MV-4-11 (cell line): ENCODE measurements at places on chromosomes 1 and 21.
A peak's percentile ranks its signal among the peaks of the same experiment; 100 is the strongest.

- no peak for DNase-seq
These were observed 2.1 kb downstream of the IFI6 start for GRCh38 chr1:27669876-27670275.

DNA sequence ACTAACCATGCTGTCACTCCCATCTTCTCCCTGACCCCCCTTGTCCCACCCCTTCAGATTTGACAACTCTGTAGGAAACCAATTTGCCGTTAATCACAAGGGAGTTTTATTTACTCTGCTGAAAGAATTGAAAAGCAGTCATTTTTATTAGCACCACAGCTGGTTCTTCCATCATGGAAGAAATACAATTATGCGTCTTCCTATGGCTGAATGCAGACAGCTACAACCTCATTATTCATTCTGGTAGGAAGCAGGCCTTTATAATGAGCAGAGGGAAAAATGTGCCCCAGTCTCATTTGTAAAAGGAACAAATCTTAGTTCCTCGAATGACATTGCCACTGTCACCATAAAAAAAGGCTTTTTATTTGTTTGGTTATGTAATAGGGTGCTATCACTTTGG is 35.2 kb downstream of the JUN start:
- peak; percentile 7 for DNase-seq

- no peak for DNase-seq
These were observed 182.9 kb downstream of the PRDM16 start for GRCh38 chr1:3251807-3252428.

GRCh38 chr1:88327391-88328267 is 356.4 kb upstream of the PKN2 start:
- DNase-seq, result peak; percentile 6

GRCh38 chr1:110234691-110235090 is 24.6 kb downstream of the KCNC4 start:
- no peak for DNase-seq

- DNase-seq, result peak; percentile 10
These were observed 29.1 kb upstream of the C1orf146 start for GRCh38 chr1:92188436-92189255.

DNA sequence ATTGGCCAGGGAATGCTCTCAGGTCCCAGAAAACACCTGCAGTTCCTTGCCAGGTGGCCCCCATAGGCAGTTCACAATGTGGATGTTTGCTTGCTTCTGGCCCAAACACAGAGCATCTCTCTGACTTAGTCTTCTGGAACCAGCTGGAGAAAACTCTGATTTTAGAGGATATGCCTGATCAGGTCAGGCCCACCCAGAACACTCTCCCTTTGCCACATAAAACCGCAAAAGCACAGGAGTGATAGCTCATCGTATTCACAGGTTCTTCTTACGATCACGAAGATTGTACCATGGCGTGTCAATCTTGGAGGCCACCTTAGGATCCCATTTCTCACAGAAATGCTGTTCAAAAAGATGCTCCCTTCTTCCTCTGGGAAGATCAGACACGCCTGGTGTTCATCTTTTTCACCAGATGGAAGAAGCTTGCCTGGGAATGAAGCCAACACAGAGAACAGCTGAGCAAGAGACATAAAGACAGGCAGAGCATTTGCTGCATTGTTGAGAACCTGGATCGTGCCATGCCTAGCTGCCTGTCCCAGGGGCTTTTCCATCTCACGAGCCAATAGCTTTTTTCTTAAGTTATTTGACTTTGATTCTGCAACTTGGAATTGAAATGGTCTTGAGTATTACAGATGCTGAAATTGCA is 11.6 kb upstream of the CD247 start:
- no peak for DNase-seq

GRCh38 chr1:153507926-153508583 is 27.7 kb downstream of the S100A6 start:
- DNase-seq, result no peak

- DNase-seq, result no peak
These were observed 8.1 kb downstream of the DNASE2B start for GRCh38 chr1:84406346-84406861.

- peak; percentile 71 for DNase-seq
These were observed 32.5 kb downstream of the PEX14 start for GRCh38 chr1:10507111-10507879.

DNA sequence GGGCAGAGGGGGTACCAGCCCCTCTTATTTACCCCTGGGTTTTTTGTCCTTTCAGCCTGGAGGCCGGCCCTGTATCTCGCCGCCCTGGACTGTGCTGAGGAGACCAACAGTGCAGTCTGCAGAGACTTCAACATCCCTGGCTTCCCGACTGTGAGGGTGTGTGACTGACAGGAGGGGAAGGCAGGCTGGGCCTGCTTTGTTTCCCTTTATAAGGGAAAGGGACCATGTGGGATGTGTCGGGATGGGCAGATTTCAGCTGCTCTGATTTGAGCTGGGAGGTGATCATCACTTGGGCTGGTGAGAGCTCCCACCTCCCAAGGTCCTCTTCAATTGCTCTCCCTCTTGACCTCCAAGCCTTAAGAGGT is 11.7 kb downstream of the QSOX1 start:
- DNase-seq, result no peak

DNA sequence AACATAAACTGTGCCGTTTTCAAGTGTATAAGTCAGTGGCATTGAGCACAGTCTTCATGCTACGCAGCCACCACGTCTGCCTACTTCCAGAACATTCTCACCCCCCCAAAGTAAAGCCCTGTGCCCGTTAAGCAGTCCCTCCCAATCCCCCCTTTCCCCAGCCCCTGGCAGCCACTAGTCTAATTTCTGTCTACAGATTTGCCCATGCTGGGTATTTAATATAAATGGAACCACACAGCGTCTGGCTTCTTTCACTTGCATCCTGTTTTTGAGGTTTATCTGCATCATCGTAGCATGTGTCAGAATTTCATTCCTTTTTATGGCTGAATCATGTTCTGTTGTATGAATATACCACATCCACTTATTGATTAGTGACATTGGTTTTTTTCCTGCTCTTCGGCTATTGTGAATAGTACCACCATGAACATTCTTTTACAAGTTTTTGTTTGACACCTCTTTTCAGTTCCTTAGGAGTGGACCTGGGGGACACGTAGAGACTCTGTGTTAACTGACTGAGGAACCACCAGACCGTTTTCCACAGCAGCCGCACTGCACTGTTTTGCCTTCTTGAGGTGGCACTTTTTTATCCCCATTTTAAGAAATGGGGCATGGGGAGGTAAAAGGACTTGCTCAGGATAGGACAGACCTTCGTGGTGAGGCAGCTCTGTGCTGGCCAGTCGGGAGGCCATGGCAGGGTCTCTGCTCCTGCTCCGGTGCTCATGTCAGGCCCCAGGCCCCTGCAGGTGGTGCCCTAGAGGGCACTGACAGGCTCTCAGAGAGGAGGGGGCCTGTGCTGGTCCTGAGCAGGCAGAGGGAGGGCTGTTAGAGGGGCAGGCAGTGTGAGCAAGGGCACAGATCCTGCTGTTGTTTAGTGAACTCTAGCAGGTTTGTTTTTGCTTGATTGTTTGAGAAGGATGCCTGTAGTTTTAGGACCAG is 123.8 kb downstream of the PCBP3 start:
- no peak for DNase-seq

DNA sequence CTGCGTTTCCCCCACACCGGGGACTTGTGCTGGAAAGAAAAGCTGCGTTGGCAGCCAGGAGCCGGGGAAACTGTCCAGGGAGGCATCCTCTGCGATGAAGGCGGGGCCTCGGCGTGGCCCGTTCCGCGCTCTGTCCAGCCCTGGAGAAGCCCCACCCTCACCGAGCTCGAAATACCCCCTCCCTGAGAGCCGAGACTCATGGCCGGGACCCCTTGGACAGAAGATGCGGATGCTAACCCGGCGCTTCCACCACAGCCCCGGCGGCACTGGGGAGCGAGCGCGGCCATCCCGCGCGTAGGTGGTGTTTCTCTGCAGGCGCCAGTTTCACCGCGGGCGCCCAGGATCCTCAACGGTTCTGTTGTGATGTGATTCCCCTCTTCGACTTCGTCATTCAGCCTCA is 31.6 kb downstream of the PDE9A start:
- no peak for DNase-seq

DNA sequence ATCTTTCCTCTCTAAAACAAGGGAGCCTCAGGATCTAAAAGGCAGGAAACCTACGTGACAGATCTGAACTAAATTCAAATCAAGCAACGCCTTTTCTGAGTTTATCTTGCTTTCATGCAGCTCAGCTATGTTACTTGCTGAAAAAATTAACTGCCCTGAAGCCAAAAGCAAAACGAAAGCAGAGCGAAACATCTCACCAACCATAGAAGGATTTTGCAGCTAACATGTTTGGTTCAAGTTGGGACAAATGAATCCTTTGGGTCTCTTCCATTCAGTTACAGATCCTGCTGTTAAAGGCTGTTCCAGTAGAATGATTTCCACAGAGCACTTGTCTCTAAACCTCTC is 482 bp downstream of the SLC2A5 start:
- DNase-seq, result no peak

GRCh38 chr1:119285482-119285881 is 83.1 kb upstream of the HAO2 start:
- peak; percentile 6 for DNase-seq

GRCh38 chr1:221164029-221164428 is 284.8 kb downstream of the HLX start:
- no peak for DNase-seq

DNA sequence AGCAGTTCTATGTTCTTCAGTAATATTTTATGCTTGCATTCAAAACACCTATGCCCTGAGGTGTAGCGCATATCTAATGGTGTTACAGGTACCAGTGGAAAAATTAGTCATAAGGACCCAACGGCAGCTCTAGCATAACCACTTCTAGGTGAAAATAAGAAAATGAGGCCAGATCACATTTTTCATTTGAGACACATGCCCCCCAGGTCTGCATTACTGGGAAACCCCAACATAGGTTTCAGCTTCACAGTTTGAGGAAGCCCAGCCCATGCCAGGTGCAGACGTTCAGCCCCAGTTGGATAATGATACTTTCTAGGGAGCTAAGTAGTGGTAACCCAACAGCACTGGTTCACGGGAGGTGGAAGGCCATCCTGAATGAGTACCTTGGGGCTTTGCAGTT is 129.8 kb downstream of the CNIH3 start:
- DNase-seq, result no peak
